Stimulated activated CD8-positive, alpha-beta memory T cell treated with anti-CD3 and anti-CD28 coated beads, Interleukin-4, amount 100 ng/mL, for 1 hour (primary cell): ENCODE measurements at places on chromosomes 12 and 14.

DNA sequence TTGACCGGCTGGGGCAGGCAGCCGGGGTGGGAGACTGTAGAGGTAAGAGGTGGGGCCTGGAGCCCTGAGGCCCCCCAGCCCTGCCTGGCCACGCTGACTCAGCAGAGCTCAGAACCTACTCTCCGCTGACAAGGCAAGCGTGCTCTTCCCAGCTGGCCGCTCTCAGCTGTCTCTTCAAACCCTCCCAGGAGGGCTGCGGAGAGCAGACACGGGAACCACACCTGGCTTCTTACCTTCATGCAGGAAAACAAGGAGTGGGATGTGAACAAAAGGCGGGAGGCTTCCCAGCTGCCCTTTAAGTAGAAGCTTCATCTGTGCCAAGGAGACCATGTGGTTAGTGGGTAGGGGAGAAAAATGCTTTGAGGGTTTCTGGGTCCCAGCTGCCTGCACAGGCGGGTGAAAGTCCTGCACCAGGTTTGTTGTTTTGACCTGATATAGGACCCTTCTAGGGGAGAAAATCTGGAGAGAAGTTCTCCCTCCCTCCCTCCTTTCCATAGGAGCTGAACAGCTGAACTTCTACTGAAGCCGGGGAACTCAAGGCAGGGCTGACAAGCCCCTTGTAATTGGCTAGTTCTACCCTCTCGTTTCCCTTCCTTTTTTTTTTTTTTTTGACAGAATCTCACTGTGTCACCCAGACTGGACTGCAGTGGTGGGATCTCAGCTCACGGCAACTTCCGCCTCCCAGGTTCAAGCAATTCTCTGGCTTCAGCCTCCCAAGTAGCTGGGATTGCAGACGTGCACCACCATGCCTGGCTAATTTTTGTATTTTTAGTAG is 12.8 kb upstream of the TESC start:
- no peak for DNase-seq

- DNase-seq = no peak
These were observed 117.7 kb downstream of the SPTSSA start for GRCh38 chr14:34344318-34344717.

GRCh38 chr12:40254455-40255085 is 29.8 kb downstream of the LRRK2 start:
- DNase-seq = no peak

DNA sequence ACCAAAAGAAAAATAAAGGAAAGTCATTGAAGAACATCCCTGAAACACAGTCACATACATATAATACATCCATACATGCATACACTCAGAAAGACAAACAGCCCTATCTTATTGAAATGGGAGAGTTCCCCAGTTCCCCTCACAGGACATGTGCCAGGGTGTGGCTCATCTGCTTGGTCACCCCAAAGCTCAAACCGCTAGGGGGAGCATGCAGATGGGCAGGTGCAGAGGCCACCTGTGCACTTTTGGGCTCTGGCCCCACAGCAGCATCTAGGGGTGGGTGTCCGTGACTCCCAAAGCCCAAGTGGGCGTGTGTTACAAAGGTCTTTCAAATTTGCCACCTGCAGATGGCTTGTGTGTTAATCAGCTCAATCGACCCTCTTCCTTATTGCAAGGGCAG is 75.2 kb downstream of the CMAS start:
- no peak for DNase-seq

DNA sequence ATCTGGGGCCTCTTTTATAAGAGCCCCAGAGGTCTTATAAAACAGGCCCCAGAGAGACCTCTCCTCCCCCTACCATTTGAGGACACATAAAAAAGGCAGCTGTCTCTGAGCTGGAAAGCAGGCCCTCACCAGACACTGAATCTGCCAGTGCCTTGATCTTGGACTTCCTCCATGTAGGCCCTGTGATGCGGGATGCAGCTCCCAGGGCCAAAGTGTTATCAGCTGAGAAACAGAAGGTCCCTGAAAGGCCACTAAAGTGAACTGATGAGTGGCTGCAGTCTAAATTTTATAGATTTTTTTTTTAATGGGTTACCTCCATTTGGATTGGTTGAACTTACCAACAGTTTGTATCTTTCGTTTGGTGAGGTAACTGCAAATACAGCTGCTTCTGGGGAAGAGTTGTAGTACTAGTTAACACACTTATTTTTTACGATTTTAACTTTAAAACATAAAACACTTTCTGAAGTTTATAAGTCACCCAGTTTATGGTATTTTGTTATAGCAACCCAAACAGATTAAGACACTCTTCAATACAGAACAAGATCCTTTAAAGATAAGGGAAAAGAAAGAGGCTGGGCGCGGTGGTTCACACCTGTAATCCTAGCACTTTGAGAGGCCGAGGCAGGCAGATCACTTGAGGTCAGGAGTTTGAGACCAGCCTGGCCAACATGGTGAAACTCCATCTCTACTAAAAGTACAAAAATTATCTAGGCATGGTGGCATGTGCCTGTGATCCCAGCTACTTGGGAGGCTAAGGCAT is 5.6 kb upstream of the GUCY2C start:
- DNase-seq = no peak

DNA sequence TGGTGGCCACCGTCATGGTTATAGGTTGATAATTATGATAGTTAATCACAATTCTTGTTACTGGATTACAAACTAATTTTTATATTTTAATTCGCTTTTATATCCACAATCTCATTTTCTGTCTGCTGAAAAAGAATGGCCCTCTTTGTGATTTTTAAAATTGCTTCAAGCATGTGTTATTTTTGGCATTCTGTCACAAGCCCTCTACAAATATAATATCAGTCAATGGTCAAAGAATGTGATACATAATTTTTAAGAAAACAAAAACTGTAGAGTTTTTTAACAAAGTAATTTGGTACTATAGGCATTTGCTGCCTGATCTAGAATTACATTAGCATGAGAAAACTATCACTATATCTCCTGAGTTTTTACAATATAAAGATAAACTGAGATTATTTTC is 352.0 kb upstream of the TMTC1 start:
- no peak for DNase-seq

GRCh38 chr12:40068416-40068815 is 37.5 kb downstream of the SLC2A13 start:
- no peak for DNase-seq

DNA sequence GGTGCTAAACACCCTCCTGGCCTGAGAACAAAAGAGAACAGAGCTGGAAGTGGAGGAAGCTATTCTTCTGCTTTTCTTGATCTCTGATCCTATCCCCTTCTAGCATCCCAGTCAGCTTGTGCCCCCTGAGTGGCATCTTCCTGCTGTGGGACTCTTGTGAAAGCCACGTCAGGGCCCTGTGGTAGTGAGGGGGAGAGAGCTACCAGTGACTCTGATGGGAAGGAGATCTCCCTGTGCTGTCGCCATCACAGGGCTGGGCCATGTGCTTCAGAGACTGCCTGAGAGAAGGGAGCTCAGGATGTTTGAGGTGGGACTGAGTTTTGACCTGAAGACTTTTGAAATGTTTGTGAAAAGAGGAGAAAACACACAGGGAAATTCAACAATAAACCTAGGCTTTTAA is 107.6 kb upstream of the FUT8 start:
- DNase-seq = no peak

DNA sequence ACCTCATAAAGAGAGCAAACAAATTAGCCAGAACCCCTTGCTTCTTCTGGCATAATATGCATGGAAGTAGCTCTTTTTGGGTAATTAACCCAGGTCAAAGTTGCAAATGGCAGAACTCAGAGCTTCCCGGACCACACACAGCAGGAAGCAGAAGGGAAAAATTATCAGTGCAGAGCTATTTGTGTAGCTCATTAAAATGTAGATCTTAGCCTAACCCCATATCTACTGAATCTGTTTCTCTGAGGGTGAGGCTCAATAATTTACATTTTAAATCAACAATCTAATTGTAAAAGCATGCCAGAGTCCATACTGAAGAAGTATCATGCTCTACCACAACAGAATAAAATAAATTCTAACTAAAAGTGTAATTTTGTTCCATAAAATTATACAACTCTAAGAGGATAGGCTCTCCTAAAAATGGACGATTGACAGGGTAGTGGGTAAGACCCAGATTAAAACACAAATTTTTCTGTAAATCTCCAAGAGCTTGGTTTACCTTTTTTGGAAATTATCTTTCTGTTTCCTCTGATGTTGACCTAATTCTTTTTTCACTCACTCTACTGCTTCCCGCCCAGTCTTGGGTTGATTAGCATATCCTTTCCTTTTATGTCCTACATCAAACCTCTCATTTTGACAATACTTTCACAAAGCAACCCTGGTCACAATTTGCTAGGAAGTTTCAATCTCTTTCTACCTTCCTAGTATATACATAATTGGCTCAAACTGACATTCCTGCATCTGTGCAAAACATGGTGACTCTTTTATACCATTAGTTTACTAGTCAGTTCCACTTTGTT is 213.3 kb upstream of the SLC16A7 start:
- DNase-seq = no peak

- no peak for DNase-seq
These were observed 217.0 kb downstream of the SLC41A2 start for GRCh38 chr12:104741077-104741476.

- no peak for DNase-seq
These were observed 29.3 kb upstream of the LGALS3 start for GRCh38 chr14:55099756-55100155.

GRCh38 chr12:49819786-49820185 is 8.4 kb downstream of the NCKAP5L start:
- DNase-seq = no peak

GRCh38 chr14:33997611-33998010 is 46.7 kb upstream of the EGLN3 start:
- DNase-seq = no peak

- no peak for DNase-seq
These were observed 3.1 kb upstream of the ACTR6 start for GRCh38 chr12:100197486-100197885.

DNA sequence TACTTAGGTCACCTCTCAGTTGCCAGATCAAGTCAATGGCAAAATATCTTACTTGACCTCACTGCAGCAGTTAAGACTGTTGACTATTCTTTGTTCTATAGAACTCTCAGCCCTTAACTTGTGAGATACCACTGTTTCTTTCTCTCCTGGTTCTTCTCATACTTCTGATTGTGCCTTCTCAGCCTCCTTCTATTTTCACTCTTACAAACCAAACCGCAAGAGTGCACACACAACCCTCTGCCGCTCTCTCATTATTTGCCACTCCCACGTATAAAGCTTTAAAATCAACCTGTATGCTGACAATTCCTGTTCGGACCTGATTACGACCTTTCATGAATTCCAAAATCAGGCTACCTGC is 4.5 kb downstream of the E2F7 start:
- no peak for DNase-seq

DNA sequence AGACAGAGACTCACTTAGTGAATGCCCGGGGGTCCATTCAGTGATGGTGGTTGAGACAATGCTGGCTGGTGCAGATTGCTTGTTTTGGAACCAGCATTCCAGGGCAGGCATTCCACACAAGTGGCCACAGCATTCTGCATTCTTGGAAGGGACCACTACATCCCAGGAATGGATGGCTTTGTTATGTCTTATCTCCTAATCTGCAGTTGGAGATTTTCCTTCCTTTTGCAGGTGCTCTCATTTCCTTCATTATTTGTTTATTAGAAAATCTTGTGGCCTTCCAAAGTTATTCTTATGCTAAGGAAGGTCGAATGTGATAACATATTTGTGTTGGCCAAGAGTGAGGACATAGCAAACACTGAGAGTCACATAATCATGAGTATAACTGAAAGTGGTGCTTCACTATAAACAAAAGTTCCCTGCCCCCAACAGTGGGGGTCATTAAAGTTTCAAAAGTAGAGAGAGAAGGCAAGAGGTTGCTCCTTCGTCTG is 66.0 kb downstream of the BMP4 start:
- DNase-seq = no peak

GRCh38 chr12:68479261-68479895 is 131.3 kb upstream of the RAP1B start:
- no peak for DNase-seq

DNA sequence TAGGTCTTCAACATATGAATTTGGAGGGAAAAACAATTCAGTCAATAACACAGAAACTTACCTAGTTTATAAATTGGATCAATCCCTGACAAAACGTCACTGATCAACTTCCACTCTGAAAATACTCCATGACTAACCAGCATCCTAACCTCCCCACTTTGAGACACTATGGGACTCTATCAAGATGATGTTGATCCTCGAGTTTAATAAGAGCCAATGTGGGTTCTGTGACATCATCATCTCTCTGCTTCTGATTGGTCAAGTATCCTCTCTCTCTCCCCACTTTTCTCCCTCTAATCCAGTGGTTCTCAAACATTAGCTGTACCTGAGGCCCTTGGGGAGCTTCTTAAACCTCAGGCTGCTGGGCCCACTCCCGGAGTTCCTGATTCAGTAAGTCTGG is at the start of gene SMCO2:
Gene SMCO2, plus strand, starts transcription at position 301 of the 400 bp plus-strand sequence. CDS start 23,896 bp downstream, outside the sequence.
- no peak for DNase-seq

GRCh38 chr14:35046751-35047536 is 872 bp downstream of the FAM177A1 start:
- no peak for DNase-seq

DNA sequence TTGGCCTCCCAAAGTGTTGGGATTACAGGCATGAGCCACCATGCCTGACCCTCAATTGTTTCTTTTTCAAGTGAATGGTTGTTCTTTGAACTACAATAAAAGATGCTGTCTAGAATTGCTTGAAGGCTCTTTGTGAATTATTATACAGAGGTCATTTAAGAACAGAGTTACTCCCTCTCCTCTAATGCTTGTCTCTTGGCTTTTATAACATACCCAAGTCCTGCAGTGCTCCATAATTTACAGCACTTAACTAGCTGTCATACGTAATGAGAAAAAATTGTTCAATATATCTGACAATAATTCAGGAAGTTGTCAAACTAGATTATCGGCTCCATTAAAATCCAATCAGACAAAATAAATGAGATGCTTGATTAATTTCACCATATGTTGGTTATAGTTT is 823.0 kb upstream of the ATXN7L3B start:
- DNase-seq = no peak

DNA sequence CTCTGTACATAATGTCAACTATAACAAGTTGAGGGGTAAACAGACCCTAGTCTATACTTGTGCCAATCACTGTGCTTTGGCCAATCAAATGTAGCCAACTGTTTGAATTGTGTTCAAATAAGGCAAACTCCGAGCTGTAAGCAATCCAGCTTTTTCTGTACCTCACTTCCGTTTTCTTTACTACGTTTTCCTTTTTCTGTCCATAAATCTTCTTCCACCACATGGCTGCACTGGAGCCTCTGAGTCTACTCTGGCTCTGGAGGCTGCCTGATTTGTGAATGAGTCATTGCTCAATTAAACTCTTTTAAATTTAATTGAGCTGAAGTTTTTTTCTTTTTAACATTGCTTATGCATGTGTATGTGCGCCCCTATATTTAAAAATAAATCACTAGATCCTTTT is 29.7 kb downstream of the CLEC1A start:
- no peak for DNase-seq

DNA sequence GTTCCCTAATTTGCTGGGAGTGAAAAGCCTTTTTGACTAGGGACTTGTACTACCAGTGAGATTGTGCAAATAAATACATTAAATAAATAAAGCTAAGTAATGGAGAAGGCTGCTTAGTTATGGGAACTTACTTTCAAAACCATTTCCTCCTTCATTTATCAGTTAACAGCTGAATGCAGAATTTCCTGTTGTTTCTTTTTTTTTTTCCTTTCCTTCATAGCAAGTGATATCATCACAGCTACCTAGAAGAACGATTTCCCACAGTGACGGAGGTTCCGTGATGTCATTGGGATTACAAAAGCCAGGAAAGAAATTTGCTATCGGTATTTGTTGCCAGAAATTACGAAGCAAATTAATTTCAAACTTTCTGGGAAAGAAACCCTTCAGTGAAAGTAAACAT is 42.1 kb upstream of the SOCS2 start:
- no peak for DNase-seq

- no peak for DNase-seq
These were observed 10.0 kb upstream of the GPR68 start for GRCh38 chr14:91254461-91254860.

- no peak for DNase-seq
These were observed 260.6 kb upstream of the GARIN6 start for GRCh38 chr12:99386907-99387306.
